Naive B cell (primary cell): ENCODE measurements at places on chromosomes 2 and 18.
A peak's percentile ranks its signal among the peaks of the same experiment; 100 is the strongest.

- no peak for DNase-seq
These were observed 57.7 kb downstream of the LCLAT1 start for GRCh38 chr2:30504731-30505130.

DNA sequence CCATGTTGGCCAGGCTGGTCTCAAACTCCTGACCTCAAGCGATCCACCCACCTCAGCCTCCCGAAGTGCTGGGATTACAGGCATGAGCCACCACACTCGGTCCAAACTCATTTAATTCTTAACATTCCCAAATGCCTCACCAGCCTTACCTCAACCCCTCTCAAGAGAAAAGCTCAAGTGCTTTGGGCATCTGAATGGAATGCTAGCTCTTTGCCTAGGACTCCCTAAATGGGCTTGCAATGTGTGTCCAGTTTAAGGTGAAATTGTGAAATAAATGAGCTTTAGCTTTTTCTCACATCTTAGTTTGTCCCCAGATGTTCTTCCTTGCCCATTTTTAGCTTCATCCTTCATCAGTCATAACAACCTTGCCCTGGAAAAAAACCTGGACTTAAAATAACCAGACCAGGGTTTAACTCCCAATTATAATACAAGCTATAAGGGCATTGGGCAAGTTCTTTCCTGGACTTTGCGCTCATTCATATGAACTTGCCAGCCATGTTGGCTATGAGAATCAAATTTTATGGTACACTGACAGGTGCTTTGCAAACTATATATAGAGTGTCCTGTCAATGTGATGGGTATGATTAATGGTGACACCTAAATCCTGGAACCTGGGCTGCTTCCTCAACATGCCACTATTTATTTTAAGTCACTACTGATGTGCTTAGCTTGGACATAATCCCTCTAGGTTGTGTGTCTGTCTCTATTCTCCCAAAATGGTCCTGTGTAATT, 95.1 kb upstream of the SERPINE2 start:
- DNase-seq = no peak

DNA sequence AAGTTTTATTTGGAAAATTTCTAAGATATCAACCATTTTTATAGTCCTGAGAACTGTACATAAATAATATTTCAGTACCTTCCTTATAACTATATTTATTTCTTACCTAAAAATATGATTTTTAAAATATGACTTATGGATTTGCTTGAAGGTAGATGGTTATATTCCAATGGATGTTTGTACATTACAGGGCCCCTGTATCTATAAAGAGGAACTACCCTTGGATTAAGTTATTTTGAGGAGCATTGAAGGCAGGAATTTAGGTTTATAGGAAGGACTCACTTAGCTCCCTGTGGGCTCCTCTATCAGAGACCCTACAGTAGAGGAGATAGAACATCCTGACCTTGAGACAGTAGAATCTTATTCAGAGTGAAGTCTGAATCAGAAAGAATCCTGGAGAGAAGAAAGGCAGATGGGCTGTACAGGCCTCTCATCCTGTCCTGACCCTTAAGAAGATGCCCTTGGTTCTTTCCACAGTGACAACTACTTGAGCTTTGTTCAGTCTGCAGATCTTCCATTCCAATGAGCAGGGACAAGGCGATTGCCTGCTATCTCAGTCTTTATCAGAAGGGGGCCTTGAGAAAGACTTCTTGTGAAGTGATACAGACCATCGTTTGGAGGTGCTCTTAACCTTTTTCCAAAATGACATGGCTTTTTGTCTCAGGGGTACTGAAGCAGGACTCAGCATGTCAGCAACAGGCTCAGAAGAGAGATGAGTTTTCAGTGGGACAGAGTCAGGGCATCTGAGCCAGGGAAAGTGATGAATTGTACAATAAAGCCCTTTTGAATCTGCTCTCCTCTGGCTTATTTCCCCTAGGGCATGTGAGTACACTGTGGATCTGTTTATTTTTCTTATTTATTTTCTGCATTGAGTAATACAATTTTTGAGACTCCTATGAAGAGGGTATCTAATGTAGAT, 20.9 kb downstream of the OXER1 start:
- DNase-seq = no peak

- no peak for DNase-seq
These were observed 27.7 kb upstream of the ASB18 start for GRCh38 chr2:236291911-236292310.

GRCh38 chr2:177682836-177683660, 290.5 kb downstream of the AGPS start:
- DNase-seq = no peak

GRCh38 chr2:147223553-147224060, 621.2 kb upstream of the ACVR2A start:
- no peak for DNase-seq

DNA sequence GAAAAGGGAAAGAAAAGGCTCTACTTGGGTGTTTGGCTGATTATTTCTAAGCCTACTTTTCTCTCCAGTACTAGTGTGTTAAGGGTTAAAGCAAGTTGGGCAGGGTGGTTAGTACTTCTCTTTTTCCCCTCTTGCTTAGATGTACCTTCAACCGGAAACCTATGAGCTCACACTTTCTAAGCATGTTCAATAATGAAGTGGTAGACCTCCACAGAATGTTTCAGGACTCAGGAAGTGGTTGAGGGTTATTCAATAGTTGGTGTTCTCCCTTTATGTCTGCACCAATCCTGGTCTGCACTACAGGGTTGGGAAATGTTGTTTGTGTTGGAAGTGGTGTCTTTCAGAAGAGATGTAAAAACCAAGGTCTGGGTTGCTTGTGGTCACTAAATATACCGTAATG, 137.1 kb downstream of the ZEB2 start:
- DNase-seq = peak; percentile 61

GRCh38 chr18:5529471-5529870, 14.3 kb downstream of the EPB41L3 start:
- no peak for DNase-seq

DNA sequence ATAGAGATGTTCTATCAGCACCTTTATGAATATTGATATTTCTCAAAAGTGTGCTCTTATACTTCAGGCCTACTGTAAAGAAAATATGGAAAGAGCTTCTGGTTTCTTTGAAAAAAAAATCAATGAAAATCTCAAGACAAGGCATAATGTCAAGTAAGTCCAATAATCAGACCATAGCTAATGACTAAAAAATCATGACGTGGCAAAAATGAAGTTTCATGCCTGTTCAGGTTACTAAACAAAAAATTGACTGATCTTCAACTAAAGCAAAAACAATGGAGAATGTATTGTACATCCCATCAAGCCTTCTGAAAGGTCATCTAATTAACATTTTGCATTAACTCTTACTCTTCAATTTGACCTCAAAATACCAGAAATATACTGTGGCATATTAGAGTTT, 824.4 kb downstream of the EPHA4 start:
- DNase-seq = no peak

DNA sequence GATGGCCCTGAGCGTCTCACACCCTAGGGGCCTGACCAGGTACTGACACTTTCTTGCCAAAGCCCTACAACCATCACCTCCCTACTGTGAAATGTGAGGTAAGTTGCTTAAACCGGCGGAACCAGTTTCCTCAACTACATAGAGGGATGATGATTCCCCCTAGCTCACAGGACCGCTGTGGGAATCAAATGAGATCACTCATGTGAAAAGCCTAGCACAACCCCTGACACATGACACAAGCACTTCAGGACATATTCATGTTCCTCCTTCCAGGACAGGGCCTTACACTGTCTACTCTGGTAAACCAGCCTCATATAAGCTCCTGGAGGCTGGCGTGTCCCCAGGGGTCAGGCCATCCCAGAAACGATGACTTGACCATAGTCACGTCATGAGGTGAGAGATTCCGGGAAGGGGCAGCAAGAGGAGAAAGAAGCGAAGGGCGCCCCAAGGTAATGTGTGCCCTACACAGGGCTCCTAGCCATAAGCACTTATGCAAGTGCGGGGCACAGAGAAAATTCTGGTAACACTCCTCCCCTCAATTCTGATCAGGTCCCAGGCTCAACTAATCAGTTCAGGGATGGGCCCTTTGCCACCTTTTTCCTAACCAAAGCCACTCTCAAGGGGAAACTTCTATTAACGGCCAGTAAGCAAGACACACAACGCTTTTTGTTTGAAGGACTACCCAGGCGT, 49.5 kb downstream of the C2orf42 start:
- peak; percentile 75 for DNase-seq

DNA sequence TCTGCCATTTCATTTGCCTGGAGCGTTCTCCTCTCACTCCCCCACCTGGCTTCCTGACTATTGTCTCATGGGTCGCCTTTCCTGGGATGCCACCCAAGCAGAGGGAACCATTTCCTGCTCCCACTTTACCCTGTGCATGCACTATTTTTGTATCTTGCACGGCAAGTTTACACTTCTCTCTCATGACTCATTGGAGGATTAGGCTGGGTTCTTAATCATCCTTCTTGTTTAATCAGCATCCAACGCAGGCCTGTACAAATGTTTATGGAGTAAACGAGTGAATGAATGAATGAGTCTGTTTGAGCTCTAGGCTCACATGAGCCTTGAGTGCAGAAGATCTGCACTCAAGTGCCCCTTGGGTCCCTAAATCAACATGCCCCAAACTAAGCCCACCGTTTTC, 3.8 kb upstream of the ARHGAP25 start:
- DNase-seq = no peak

GRCh38 chr2:241430178-241430577, 74.1 kb downstream of the FARP2 start:
- DNase-seq = no peak

DNA sequence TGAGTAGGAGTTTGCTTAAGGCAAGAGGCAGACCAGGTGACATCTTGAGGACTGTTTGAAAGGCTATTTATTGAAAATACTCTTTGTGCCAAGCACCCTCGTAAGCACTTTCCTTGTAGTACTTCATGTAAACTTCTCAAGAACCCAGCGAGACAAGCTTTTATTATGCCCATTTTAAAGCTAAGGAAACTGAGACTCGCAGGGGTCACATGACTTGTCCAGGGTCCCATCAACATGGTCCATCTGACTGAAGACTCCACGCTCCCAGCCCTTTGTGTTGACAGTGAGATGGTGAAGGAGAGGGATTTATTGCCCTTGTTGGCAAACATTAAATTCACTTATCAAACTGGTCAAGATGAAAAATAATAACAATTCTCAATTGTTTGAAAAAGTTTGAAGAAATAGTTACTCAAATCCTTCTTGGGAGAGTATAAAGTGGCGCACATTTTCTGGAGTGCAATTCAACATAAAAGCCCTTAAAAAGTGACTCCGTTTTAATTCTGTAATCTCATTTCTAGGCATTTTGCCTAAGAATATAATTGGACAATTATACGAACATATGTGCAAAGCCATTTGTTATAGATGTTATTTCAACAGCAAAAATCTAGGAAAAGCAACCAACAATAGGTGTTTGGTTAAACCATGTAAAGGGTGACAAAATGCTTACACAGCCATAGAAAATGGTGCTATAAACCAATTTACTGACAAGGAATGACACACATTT, 270.5 kb upstream of the NCKAP5 start:
- no peak for DNase-seq

DNA sequence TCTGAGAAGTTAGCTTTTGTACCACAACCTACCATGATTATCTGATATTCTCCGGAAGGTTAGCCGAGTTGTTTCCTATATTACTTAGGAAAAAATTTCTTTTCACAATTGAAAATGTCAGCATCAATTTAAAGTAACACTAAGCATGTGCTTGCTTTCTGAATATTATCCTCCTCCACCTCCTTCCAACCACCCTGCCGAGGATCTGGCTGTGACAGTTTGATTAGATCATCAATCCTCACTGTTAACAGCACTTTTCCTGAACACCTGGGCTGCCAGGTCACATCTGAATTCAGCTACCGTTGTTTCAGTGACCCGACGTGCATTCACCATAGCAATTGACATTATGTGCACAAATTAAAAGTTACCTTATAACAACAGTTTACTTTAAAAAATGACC, 207.0 kb downstream of the ZNF407 start:
- no peak for DNase-seq

- no peak for DNase-seq
These were observed 132.6 kb downstream of the C1D start for GRCh38 chr2:67930156-67930555.

DNA sequence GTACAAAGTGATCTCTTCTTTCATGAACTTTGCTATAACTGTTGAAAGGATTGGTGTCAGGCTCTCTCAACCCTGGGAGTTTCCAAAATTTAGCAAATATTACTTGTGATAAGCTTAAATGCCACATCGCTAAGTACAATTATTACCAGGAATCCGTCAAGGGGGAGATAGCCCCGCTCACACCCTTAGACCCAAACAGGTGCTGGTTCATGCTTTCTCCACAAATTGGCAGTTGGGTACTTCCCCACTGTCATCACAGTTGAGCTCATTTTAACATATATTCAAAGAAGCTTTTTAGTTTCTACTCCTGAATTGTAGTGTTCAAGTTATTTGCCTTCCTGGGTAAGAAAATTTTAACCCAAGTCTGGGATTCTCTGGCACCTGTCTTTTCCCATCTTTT, 29.8 kb upstream of the EPB41L5 start:
- DNase-seq = no peak

DNA sequence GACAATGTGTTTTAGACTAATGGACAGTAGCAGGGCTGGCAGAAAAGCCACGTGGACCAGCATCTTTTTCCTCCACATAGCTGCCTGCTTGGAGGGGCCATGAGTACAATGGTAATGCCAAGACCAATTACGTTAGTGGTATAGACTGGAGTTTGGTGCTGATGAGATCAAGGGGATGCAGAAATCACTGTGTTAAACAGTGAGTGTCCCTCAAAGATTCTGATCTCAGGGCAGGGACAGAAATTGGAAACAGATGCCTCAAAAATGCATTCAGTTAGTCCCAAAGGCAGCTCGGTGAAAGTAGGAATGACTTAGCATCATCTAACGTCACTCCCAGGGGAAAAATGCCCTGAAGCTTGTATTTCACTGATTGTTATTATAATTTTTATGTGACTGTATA, 72.4 kb downstream of the SLC16A14 start:
- DNase-seq = no peak

DNA sequence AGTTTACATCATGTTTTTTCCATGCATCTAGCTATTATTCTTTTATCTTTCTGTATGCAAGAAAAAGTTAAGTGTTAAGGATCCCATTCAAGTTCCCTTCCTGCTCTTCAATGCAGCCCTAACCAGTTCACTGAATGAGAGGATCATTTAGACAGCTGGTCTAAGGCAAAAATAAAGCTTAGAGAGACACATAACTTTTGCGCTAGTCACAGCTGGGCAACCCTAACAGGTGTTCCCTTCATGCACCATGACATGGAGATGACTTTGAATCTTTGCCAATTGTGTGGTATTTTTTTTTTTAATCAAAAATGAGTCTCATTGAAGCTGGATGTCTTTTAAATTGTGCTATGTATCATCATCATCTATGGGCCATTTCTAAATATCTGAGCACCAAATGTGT, 393.8 kb upstream of the CYRIA start:
- DNase-seq = no peak
